BJ (cell line): ENCODE measurements at places on chromosomes 4 and X.

DNA sequence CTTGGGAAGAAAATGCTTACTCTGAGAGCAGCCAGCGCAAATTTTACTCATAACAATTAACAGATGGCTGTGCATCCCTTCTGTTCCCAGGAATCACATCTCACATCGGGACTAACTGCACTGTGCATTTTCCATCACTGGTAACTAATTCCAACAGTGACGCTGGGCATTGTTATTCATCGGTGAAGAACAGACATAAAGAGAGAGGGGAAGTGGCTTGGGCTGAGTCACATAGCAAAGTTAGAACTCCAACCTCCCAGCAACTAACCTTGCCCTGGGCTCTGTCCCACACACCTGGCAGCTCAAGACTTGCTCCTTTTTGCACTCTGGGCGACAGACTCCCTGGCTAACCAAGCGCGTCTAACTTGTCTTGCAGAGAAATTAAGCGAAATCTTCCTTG is 6.4 kb upstream of the LONRF3 start:
- DNase-seq, result no peak

GRCh38 chr4:105147553-105148161 is 981 bp downstream of the TET2 start:
- DNase-seq, result no peak

GRCh38 chr4:25090516-25090915 is 59.8 kb upstream of the LGI2 start:
- DNase-seq, result no peak

GRCh38 chrX:132063862-132064261 is 40.8 kb downstream of the STK26 start:
- DNase-seq, result no peak

- no peak for DNase-seq
These were observed 58.4 kb upstream of the ATOH1 start for GRCh38 chr4:93770201-93770600.

DNA sequence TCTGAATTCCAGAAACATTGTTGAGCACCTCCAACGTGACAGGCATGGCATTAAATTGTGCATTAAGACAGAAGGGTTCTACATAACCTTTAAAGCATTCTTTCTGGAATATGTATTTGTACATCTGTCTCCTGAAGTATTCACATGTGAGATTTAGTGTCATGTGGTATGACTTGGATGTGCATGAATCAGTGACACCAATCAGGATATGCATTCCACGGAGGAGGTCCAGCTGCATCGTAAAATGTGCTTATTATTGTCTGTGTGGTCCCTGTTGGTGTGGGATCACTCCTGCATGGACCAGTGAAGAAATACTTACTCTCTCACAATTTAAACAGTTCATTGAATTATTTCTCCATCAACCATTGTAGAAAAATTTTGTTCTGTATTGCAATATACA is 149.0 kb downstream of the MID1 start:
- DNase-seq, result no peak

GRCh38 chr4:38411092-38411491 is 252.9 kb upstream of the KLF3 start:
- DNase-seq, result no peak

GRCh38 chr4:175090116-175090515 is 172.0 kb downstream of the ADAM29 start:
- no peak for DNase-seq

DNA sequence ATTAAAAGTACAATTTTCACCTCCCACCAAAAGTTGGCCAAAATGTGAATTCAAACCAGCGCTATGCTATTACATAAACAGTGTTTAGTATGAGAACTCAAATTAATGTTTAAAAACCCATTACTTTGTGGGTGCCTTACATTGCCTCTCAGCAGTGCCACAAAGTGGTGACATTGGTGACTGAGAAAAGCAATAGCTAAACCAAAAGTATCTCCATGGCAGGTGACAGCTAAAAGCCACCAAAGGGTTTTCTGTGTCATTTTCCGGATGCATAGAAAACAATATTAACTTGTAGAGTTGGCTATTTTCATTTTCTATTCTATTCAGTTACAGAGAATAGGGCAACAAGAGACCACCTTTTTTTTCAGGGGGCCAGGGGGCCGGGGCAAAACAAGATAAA is 261.2 kb downstream of the MAPK10 start:
- DNase-seq, result no peak

DNA sequence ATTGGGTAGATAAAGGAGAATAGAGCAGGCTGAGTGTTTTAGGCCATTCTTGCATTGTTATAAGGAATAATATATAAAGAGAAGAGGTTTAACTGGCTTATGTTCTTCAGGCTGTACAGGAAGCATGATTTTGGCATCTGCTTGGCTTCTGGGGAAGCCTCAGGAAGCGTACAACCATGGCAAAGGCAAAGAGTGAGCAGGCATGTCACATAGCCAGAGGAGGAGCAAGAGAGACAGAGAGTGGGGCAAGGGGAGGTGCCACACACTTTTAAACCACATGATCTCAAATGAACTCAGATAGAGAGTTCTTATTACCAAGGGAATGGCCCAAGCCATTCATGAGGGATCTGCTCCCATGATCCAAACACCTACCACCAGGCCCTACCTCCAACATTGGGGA is 4.4 kb upstream of the METTL14 start:
- no peak for DNase-seq

- DNase-seq, result peak; percentile 12
These were observed 575 bp downstream of the SLC25A6 start for GRCh38 chrX:1391370-1391706.

GRCh38 chr4:38519666-38520065 is 144.3 kb upstream of the KLF3 start:
- no peak for DNase-seq

DNA sequence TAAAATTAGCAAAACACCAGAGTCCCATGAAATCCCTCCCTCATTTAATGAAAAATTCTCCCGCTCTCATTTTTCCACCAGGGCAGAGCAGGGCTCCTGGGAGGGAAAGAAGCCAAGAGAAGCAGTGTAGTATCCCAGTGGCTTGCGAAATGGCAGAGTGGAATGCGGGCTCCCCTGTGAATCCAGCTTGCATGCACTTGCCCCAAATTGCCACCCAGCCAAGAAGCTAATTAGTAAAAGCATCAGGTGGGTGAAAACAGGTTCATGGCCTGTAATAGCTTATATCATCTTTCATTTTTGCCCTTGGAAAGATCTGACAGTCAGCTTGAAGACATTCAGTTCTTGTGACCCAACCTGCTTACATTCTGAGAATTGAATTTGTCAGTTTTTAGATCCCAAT is 10.1 kb downstream of the AMOT start:
- DNase-seq, result no peak

DNA sequence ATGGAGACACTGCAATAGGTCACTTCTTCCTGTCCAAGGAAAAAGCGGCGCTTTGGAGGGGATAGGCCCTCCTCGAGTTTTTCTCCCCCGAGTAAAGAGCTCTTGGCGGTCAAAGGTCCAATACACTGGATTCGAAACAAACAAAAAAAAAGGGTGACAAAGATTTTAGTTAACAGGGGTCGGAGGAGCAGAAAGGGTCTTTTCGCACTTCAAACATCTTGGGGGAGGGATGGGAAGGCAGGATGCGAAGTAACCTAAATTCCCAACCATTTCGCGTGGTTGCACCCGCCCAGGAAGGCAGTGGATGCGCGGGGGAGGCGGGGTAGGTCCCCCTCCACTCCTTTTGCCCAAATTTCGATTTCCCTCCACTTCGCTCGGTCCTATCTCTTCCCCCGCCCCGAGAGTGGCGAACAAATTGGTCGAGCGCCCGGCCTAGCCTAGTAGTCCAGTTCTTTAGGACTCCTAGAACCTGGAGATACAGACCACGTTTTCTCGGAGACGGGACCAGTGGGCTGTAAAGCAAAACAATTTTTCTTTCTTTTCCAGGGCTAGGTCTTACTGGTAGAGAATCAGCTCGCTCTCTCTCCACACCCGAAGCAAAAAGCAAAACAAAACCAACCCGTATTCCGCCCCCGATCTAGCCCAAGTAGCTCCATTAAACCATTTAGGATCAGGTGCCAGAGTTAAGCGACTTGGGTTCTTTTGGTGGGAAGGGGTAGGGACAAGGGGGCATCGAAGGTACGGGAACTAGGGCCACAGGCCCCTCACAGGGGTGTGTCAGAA is 2.0 kb upstream of the STAG2 start:
- no peak for DNase-seq

DNA sequence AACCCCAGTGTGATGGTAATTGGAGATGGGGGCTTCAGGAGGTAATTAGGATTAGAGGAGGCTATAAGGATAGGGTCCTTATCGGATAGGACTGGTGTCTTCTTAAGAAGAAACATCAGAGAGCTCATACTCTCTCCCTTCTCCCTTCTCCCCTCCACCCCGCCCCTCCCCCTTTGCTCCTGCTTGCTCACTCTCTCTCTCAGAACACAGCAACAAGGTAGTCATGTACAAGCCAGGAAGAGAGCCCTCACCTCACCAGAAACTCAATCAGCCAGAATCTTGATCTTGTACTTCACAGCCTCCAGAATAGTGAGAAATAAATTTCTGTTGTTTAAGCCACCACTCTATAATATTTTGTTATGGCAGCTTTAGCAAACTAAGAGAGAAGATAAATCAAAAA is 4.5 kb downstream of the DDX60L start:
- DNase-seq, result no peak

DNA sequence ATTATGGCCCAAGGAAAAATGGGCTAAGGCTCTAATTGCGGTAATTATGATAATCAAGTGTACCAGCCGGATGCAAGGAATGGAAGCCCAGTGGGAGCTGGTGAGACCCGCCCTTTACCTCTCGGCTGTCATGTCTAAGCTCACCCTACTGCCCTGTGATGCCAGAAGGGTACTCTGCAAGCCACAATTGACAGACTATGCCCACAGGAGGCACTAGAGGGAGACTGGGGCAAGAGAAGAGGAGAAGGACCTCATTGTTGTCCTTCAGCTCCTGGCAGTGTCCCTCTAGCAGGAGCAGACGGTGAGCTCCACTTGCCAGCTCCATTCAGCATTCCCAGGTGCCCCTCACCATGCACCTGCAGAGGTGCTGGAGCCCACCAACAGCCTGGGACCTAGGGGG is 141.8 kb downstream of the SMIM20 start:
- no peak for DNase-seq

- DNase-seq, result no peak
These were observed 57.2 kb downstream of the BMP15 start for GRCh38 chrX:50967736-50968135.

GRCh38 chrX:21656587-21657317 is 1.4 kb downstream of the KLHL34 start:
- no peak for DNase-seq

DNA sequence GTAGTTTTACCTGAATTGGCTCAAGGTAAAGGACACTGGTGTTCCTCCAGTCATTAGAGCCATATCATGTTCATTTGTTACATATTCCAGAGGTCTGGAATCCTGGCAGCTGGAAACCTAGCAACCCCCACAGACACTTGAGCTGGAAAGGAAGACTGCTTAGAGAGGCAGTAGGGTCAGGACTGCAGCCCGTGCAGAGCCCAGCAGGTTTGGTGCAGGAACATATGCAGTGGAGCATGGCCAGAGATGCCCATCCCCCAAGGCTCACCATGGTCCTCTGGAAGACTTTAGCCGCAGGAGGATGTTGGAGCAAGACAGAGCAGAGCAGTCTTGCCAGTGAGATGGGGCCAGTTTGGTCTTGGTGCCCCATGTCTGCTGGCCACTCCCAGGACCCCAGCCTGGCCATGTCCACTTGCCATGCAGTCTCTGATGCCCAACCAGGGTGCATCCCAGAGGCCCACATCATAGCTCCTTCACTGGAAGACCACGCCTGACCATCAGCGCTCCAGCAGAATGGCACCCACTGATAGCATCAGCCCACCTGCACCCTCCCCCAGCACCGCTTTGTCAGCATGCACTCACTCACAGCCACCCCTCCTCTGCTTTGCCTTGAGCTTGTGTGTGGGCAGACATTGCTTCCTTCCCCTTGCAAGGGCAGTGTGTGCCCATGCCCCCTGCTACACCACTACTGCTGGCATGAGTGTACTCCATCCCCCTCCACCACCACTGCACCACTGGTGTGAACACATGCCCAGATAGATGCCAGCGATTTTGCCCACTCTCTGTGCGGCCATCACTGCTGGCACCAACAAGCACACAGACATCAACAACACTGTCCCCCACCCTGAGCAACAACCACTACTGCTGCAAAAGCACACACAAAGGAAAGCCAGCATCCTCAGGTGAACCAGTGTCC is 190.3 kb upstream of the SPOCK3 start:
- no peak for DNase-seq

DNA sequence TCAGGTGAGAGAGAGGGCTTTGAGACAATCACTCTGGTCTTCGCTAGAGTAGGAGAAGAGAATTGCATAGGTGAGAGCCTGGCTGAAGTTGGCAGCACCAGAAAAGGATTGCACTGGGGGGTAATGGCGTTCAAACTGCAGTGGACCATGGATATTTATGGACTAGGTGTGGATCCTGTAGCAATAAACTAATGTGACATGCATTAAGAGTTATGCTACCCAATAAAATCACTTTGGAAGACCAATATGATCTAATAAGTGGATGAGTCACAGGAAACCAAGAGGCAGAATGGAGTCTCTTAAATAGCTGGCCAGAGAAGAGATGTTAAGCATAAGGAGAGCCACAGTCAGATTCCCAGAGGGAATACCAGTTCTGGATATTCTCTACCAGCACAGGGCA is 259.8 kb downstream of the FBXO8 start:
- no peak for DNase-seq

GRCh38 chr4:2318885-2319284 is 57.0 kb upstream of the MXD4 start:
- no peak for DNase-seq

DNA sequence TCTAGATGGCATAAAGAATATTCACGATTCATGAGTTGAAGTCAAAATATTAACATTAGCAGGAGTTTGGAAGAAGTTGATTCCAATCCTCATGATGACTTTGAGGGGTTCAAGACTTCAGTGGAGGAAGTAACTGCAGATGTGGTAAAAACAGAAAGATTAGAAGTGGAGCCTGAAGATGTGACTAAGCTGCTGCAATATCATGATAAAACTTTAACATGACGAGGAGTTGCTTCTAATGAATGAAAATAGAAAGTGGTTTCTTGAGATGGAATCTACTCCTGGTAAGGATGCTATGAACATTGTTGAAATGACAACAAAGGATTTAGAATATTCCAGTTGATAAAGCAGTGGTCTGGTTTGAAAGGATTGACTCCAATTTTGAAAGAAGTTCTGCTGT is 70.1 kb upstream of the TMLHE start:
- no peak for DNase-seq

GRCh38 chr4:146191766-146192458 is 16.4 kb downstream of the LSM6 start:
- no peak for DNase-seq
